Stimulated activated CD8-positive, alpha-beta memory T cell treated with anti-CD3 and anti-CD28 coated beads, Interleukin-4, amount 100 ng/mL, for 4 hours (primary cell): ENCODE measurements at places on chromosomes 3 and 15.

GRCh38 chr15:99385865-99386264 is 134.6 kb downstream of the LRRC28 start:
- no peak for DNase-seq

- DNase-seq: no peak
Measured at GRCh38 chr15:29066310-29066709, 180.5 kb downstream of the APBA2 start.

GRCh38 chr3:52010431-52010830 is 14.7 kb upstream of the RPL29 start:
- DNase-seq: no peak

DNA sequence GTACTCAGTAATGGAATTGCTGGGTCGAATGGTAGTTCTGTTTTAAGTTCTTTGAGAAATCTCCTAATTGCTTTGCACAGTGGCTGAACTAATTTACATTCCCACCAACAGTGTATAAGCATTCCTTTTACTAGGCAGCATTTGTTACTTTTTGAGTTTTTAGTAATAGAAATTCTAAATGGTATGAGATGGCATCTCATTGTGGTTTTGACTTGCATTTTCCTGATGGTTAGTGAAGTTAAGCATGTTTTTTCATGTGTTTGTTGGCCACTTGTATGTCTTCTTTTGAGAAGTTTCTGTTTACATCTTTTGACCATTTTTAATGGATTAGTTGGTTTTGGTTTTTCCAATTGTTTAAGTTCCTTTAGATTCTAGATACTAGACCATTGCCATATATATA is 28.4 kb downstream of the TP63 start:
- no peak for DNase-seq

- no peak for DNase-seq
Measured at GRCh38 chr3:157119369-157119951, 40.5 kb downstream of the CCNL1 start.

DNA sequence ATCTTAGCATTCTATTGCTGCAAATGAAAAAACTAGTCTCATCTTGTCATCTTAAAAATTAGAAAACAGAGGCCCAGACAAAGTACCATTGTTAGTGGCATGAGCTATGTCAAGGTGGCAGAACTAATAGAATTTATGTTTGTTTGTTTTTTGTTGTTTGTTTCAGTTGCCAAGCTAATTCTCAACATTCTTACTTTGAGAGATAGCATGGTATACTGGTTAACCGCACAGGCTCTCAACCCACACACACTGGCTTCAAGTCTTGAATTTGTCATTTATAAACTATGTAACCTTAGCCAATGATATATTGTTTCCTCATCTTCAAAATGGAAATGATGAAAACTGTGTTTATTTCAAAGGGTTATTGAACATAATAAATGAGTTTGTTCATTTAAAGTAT is 367.6 kb upstream of the PLSCR5 start:
- DNase-seq: no peak

DNA sequence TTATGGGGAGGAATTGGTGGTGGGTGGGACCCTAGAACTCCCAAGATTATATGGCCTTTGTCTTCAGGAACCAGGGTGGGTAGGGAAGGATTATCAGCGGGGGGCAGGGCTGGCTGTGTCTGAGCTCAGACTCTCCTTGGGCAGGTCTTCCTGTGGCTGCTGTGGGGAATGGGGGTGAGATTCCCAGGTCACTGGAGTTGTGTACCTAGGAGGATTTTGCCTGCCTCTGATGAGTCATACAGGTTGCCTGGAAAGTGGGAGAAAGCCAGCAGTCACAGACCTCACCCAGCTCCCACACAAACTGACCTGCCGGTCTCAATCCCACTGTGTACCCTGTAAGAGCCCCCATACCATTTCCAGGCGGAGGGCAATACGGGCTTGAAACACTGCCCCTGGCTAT is 209.9 kb upstream of the CNTN3 start:
- no peak for DNase-seq

DNA sequence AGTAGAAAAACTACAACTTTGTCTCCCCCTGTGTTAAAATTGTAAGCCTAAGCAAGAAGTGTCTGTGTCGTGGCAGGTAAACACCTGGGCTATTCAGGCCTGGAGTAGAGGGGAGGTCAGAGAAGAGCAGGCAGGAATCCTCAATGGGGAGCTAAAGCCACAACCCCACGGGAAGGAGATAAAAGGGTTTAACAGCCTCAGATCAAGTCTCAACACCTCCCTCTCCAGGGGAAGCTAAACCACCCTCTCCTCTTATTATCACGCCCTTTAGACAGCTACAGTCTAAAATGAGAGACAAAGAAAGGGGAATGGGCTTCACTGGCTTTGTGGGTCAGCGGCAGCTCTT is 11.6 kb downstream of the ETV5 start:
- no peak for DNase-seq

GRCh38 chr3:183486472-183486871 is 58.1 kb upstream of the MCF2L2 start:
- no peak for DNase-seq

GRCh38 chr3:111739311-111739911 is 119.7 kb upstream of the PHLDB2 start:
- DNase-seq: no peak

GRCh38 chr3:65563861-65564260 is 474.9 kb downstream of the MAGI1 start:
- no peak for DNase-seq
